NCI-H510A (cell line): ENCODE measurements at places on chromosomes 1 and 21.
A peak's percentile ranks its signal among the peaks of the same experiment; 100 is the strongest.

DNA sequence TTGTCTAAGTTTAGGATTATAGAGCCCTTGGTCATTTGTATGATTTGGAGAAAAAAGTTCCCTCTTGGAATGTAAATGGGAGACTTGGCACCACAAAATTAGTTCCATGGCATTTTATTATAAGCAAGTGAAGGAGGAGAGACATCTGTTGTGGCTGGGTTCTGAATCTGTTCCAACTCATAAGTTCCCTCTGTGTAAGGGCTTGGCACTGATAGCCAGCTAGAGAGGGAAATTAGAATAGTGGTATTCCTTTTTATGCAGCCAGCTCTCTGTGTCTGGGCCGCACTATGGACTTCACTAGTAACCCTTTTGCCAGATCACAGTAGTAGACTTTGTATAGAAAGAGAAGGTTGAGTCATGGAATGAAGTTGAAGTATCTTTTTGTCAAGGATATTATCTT lies 31.1 kb downstream of the GNAI3 start:
- DNase-seq: no peak

GRCh38 chr1:217526636-217527035 lies 104.3 kb downstream of the GPATCH2 start:
- peak; percentile 23 for DNase-seq

DNA sequence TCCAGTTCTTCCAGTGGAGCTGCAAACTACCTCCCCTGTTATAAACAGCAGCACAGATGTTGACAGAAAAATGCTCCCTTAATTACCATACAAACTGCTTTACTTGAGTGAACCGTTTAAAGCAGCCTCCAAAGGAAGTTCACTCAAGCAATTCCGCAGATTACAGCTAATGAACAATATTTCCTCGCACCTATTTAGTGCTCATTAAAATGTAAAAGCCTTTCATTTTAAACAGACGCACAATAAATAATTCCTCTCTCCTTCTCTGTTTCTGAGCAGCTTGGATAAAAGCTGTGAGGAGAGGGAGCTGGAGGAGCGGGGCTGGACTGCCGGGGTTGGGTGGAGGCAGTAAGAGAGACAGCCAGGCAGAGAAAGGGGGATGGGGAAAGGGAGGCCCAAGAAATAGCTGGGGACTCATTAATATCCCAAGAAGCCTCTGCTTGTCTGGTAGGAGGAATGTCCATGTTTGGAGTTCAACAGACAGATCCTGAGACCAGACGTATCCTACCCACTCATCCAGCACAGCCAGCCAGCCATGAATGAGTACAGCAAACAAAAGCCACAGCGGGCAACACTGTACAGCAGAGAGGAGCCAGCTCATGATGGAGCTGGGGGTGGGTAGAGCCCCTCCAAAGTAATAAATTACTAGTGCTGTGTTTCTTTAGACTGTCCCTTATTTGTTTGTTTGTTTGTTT lies 227.7 kb downstream of the GPATCH2 start:
- no peak for DNase-seq

DNA sequence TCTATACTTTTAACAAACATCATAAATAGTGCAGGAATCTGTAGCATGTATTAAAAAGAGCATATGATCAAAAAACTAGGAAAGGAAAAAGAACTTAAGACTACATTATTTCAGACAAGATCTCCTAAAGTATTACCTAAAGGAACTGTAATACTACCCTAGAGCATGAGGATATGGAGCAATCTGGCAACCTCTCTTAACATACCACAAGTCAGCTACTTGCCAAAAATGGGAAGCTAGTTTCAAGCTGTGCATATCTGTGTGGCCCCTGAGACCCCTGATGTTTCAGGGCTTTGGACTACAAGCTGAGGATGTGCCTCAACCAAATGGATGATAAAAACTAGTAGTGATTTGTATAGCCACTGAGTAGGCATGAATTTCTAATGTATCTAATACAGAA lies 525.6 kb downstream of the PTBP2 start:
- DNase-seq: no peak

GRCh38 chr1:4726620-4727341 lies 72.4 kb downstream of the AJAP1 start:
- no peak for DNase-seq

GRCh38 chr1:208101661-208102431 lies 142.3 kb downstream of the PLXNA2 start:
- peak; percentile 69 for DNase-seq
